ENCODE measurements at places on chromosomes 13 and 19. TPM values are rescaled to one million over a fixed set of nuclear protein-coding genes. Genes with fewer than 3 reads are reported as not detected.

Gene C19orf73
- total RNA-seq: 2.7 TPM

Gene CASP14
- not detected for total RNA-seq

- peak; percentile 80 for DNase-seq
Observed at GRCh38 chr13:44108331-44108858, 228.7 kb downstream of the LACC1 start.

GRCh38 chr13:20149762-20150161, 11.1 kb downstream of the GJA3 start:
- no peak for DNase-seq

DNA sequence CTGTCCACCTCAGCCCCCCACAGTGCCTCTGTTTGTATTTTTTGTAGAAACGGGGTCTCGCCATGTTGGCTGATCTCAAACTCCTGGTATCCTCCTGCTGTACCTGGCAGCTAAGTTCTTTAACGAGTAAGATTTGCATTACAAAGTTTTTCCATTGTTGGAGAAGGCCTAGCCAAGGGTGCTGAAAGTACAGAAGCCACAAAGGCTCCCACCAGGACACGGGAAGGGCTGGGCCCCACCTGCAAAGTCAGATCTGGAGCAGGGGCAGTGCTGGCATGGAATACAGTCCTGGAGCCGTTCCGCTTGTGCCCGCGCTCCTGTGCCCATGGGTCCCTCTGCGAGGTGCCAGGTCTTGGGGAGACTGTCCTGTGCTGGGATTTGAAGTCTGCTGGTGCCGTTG, 12.1 kb downstream of the FZR1 start:
- no peak for DNase-seq

DNA sequence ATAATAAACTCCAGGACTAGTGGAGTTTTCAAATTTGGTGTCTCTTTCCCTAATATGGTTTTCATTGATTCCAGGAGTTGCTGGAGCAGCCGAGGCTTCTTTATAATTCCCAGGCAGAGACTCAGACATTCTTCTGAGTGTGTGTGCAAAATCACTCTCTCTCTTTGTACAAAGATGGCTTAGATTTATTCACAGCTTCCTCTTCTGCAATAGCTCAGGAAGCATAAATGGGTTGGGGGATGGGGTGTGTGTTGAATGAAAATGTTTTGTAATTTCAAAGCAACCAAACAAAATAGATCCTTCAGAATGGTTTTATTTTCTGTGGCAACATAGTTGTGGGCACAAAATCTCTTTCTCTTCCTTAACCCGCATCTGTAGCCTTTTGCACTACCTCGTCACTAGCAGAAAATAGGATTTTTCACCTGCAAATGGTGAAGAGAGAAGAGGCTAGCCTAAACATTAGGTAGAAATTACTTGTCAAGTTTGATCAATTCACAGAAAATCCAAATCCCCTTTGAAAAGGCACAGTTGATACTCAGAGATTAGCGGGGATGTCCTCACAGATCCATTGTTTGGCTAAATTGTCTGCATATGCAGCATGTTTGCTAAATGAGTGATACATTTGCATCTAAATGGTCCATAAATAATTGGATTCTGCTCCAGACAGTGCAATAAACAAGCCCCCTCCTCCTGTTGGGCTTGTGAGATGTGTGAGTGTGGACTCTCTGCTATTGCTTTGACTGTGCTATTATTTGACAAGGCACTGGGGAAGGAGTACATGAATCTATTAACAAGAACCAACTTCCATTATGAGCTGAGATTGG, 66.7 kb downstream of the CBY2 start:
- DNase-seq: no peak

GRCh38 chr13:77034881-77035280, 7.9 kb upstream of the FBXL3 start:
- DNase-seq: no peak

- DNase-seq: no peak
Observed at GRCh38 chr13:76934671-76935070, 13.6 kb upstream of the ACOD1 start.

Gene NHLRC3
- 27.4 TPM for total RNA-seq

Gene ZNF99
- 0.14 TPM for total RNA-seq

DNA sequence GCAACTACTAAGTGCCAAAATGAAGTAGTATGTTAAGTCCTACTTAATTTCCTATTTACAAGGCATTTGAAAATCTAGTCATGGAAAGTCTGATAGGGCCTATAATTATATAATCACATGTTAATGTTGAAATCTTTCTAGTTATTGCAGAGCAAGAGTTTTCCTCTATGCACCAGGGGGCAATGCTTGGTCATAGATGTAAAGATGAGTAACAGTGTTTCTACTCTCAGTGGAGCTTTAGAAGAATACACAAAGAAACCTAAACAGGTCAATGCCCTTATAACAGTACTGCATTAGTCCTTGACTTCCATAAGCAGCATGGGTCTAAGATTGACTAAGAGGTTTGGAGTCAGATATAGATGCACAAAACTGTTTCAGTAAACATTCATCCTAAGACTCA, 218.7 kb downstream of the KCTD12 start:
- DNase-seq: no peak

DNA sequence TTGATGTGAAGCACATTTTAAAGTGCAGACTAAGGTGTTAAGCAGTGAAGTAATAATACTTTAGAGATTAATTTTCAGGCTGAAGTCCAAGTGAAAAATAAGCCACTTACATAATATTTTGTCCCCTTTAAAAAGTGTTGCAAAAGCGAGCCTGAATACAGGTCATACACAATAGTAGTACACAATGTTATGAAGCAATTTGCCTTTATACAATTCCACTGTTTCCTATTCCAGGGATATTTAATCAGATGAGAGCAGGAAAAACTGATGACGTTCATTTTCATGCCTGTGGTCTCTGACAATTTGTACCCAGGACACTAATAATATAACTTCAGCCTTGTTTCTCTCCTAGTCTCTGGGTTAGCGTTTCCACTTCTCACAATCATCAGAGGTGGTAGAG, 916.7 kb downstream of the PCDH9 start:
- DNase-seq: no peak

DNA sequence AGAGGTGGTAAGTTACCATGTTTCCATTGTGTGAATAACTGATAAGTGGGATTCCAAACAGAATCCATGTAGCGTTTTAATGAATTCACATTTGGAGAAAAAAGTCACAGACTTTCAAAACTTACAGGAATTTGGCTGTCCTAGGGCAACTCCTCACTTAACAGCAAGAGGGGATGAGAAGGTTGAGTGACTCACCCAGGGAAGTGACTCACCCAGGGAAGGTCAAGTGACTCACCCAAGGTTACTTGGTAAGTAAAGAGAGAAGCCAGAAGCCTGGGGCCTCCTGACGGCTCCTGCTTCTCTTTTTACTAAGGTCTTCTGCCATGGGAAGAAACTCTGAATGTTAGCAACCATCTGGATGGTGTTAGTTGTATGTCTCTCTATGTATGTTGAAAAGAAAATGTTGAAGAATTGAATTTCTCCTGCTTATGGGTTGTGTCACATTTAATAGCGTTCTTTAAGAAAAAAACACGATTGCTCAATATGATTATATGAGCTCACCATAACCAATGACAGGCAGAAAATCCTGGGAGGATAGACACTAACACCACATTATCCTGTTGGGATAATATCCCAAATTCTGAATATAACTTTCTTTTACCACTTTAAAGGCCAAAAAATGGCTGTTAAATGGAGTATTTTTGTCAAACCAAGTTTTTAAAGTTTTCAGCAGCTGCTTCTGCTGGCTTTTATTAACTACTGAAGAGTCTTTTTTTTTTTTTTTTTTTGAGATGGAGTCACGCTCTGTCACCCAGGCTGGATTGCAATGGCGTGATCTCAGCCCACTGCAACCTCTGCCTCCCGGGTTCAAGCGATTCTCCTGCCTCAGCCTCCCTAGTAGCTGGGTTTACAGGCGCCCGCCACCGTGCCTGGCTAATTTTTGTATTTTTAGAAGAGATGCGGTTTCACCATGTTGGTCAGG, 195.6 kb downstream of the GGACT start:
- peak; percentile 90 for DNase-seq

DNA sequence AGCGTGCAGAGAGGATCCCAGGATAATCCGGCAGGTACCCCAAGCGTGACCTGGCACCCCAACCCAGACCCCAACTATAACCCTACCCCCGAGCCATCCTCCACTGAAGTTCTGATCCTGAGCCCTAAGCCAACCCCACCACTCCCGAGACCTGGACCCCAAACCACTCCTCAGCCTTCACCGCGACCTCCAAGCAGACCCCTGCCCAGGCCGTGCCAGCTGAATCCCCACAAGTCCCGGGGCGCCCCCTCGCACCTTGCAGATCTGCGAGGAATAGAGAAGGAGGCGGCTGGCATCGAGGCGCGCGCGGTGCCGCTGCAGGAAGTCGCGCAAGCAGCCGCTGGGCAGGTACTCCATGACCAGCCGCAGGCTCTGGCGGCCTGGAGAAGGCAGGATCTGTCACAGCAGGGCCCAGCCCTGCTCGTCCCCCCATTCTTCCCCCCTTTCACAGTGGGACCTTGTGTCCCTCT, 10.1 kb upstream of the INSL3 start:
- DNase-seq: no peak

GRCh38 chr13:110027470-110028240, 241.3 kb upstream of the IRS2 start:
- no peak for DNase-seq

Gene KLK4
- not detected for total RNA-seq

GRCh38 chr19:5321851-5322681, 18.5 kb downstream of the PTPRS start:
- no peak for DNase-seq

DNA sequence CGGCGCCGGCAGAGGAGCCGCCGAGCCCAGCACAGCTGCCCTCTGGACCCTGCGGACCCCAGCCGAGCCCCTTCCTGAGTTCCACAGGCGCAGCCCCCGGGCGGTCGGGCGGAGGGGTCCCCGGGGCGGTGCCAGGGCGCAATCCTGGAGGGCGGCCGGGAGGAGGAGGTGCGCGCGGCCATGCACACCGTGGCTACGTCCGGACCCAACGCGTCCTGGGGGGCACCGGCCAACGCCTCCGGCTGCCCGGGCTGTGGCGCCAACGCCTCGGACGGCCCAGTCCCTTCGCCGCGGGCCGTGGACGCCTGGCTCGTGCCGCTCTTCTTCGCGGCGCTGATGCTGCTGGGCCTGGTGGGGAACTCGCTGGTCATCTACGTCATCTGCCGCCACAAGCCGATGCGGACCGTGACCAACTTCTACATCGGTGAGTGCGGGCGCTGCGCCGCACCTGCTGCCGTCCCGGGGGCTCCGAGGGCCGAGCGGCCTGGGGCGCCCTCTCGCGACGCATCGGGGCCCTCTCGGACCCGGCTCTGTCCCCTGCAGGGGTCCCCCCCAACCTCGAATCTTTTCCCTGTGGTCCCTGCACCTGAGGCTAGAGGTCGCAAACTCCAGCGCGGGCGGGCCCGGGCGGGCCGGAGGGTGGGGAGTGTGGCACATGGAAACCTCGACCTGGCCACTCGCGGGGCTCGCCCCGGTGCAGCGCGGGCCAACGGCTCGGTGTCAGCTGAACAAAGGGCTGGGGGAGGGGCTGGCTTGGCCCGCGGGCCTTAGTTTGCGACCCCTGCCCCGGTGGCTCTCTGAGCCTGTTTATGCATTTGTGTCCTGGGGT, at the start of gene KISS1R:
TSS of gene KISS1R (plus strand) at position 11 of the 829 bp plus-strand sequence. CDS start at position 181, 170 bp downstream.
- no peak for DNase-seq
